ENCODE measurements at places on chromosomes 7 and 10.

DNA sequence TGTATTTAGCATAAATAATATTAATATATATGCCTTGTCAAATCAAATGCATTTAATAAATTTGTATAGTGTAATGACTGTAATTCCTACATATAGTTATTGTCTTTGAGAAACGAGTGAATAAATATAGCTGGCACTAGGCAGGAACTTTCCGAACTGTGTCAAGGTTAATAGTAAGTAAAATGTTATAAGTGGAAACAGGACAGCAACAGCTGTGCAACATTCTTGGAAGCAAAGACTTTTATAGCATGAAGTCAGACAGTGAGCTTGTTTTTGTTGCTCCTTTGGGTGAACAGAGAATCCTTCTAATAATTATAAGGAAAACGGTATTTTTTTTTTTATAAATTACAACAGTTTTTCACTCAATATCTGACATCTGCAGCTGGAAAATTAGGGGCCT, 14.0 kb upstream of the EXOC6 start:
- no peak for DNase-seq

- no peak for DNase-seq
These were observed 12.0 kb downstream of the SGCE start for GRCh38 chr7:94643771-94644545.

GRCh38 chr10:42177077-42177792, 461.1 kb downstream of the ZNF33B start:
- DNase-seq, result no peak

- DNase-seq, result no peak
These were observed 332.5 kb upstream of the ETV1 start for GRCh38 chr7:14321947-14322346.

DNA sequence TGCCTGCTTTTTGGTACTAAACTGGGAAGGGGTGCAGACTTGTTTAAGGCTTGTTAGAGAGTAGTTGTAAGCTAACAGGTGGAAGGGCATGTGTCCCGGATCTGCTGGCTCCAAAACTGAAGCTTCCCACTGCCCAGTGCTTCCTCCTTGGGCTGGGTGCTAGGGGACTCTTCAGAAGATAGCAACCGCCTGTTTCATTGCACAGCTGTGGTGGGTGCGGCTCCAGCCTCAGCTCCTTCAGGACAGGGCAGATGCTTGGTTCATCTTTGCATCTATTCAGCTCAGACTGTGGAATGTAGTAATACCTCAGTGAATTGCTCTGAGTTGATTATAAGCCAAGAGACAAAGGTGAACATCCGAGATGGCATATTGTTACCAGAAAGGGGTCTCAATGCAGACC, 527.1 kb downstream of the TYW1 start:
- DNase-seq, result no peak

DNA sequence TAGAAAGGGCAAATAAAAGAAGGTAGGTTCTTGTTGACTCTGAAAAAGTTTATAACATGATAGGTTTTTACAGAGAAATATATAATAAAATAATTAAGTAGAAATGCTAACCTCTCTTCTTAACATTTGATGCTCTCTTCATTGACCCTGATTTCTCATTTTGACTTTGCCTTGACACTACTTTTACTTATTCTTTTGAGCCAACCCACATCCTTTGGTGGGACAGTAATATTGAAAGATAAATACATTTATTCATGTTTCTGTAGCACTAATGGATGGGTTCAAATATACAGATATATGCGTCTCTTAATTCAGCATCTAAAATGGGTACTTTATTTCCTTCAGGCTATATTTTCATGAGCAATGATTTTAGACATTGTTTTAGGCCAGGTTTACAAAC, 34.4 kb downstream of the DDC start:
- no peak for DNase-seq

DNA sequence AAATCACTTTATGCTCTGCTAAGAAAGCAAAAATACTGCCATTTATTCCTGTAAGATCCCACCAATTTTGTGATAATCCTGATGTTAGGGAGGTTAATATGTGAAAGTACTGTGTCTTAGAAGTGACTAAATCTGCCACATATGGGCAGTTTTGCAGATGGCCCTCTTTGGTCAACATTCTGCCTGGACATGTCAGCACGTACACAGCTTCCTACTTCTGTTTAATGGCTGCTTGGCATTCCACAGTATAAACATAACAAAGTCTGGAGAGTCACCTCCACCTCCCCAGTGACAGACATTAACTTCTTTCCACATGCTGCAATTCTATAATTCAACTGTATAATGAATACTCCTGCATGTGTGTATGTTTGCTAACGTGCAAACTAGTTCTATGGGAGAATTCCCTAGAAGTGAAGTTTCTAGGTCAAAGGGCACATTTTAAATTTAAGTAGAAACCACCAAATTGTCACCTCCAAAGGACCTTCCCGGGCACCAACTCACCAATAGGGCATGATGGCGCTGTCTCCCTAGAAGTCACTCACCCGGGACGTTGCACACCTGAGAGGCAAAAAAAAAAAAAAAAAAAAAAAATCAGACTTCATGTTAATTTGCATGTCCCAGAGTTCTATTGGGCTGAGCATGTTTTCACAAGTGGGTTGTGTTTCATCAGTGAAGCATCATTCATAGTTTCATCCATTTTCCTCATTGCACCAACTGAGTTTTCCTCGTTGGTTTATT, 38.9 kb downstream of the MKI67 start:
- DNase-seq, result no peak

DNA sequence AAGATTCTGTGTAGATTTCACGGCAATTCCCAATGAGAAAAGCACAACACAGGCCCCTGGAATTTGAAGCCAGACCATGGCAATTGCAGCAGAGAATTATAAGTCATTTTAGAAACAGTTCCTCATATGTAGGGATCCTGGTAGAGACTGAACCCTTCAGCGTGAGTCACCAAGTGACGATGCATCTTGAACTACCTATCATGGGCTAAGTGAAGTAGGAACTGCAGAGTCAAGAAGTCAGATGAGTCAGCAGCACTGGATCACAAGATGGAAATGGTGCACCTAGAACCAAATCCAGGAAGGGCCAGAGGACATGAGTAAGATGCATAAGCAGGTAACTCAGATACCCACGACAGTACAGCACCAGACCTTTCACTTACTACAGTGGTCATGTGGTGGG, 140.0 kb upstream of the TPK1 start:
- DNase-seq, result no peak

GRCh38 chr10:118340486-118340885, 1.6 kb downstream of the FAM204A start:
- no peak for DNase-seq

All from NCI-H187 (cell line).